Stimulated activated CD4-positive, alpha-beta T cell treated with anti-CD3 and anti-CD28 coated beads, TNF-alpha, amount 100 ng/mL, for 4 hours (primary cell): ENCODE measurements at places on chromosomes 2 and 18.

GRCh38 chr2:217478831-217479455 is 523.9 kb downstream of the TNS1 start:
- DNase-seq = no peak

GRCh38 chr2:126770466-126770865 is 114.5 kb downstream of the GYPC start:
- DNase-seq = no peak

DNA sequence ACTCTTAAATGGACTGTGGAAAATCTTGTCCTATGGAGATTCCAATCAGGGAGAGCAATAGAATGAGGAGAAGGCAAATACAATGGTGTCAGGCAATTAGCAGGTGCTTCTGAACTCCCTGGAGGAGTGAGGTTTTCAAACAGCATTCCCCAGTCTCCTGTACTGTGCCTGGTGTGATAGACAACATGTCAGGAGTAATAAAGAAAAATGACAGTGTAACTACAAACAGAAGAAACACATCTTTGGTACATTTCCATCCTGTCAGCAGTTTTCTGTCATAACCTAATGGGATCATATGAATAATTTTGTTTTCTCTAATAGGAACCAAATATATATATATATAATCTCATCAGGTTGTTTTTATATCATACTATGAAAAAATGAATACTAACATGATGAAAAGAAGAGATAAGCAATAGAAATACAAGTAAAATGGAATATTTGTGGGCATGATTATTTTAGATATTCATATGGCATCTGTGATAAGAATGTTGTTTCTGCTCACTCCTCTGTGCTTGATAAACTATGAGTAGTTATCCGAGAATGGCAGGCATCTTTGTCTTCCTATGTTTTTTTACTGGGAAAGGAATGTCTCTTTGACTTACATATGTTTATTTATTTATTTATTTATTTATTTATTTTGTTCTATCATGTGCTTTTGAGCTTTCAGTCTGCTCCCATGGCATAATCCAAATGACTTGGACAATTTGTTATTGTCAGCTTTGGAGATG is 441.7 kb downstream of the TXNL1 start:
- DNase-seq = no peak

DNA sequence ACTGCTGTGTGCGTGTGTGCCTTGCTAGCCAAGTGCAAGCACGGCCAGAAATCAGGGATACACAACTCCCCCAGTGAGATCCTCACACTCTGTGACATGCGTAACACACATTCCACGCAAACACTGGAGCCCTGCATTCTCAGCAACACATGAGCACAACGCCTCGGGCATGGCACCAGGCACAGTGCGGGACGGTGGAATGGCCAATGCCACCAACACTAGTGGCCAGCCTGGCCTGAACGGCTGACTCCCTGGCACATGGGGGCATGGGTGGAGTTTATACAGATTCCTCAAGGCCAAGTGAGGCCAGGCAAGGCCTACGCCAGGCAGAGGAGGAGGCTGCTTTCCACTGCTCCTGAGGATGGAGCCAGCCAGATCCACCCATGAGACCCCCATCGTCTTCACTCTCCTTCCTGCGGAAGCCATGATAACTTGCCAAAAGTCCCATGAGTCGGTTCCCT is 56.2 kb downstream of the ANKMY1 start:
- DNase-seq = no peak
